ENCODE measurements at places on chromosomes 7 and 10. TPM values are rescaled to one million over a fixed set of nuclear protein-coding genes. Genes with fewer than 3 reads are reported as not detected.

The DPP6 gene
- total RNA-seq = not detected

The MIOS gene
- total RNA-seq = 37.4 TPM

The PLAU gene
- total RNA-seq = 13.4 TPM

DNA sequence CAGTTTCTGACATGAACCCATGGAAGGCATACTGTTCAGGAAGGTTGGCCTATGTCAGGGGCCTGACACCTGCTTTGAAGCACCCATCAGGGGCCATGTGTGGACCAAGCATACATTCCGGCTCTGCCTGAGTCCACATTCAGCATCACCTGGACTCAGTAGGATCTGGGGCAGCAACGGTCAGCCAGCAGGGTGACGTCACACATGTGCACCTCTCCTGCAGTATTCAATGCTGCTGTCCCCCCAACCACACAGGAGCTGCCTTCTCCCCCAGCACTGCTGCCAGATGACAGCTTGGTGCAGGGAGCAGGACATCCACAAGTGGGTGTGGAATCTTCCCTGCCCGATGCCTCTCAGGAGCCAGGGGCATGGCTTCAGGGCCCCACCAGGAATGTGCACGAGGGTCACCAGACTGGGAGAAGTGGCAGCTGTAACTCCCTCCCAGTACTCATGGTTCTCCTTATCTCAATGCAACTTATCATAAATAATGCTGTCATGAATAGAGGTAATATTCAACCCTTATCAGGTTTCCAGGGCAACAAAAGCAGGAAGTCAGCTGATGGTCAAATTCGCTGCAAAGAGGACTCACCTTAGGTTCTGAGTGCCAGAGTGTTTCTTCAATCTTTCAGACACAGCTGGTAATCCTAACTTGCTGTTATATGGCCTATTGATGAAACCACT, 292.9 kb downstream of the PAXIP1 start:
- DNase-seq = no peak

GRCh38 chr7:44384586-44385433, 59.4 kb upstream of the CAMK2B start:
- no peak for DNase-seq

The IL6 gene
- 1.0 TPM for total RNA-seq

DNA sequence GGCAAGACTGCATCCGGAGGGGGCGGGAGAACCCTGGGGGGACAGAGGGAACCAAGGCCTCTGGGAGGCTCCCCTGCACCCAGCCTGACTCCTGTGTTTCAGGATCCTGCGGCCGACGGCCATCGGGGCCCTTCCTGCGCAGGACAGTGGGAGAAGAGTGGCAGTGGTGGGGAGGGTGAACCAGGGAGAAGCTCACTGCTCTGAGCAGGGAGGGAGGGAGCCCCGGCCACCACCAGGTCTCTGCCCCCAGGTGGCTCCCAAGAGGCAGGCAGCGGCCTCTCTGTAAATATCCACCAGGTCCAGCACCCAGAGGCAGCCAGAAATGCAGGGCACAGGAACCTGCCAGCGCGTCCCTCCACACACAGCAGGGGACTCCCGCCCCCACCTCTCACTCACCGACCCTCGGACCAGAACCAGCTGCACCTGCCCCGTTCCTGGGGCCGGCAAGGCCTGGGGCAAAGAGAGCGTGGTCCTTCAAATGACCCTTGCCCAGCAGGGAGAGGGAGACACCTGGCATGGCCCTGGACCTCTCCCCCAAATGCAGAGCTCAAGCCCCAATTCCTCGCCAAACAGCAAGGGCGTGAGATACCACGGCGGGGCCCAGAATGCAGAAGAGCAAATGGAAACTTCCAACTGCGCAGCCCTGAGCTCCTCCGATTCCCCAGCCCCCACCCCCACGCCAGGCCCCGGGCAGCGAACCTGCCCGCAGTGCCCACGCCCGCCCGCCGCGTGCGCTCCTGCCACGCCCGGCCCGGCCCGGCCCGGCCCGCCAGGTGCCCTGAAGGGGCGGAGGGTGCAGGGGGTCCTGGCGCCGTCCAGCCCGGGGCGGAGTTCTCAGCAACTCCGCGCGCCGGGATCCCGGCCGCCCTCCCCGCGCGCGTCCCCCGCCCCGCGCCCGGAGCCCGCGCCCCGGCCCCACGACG, 805 bp downstream of the RASGEF1A start:
- DNase-seq = no peak

DNA sequence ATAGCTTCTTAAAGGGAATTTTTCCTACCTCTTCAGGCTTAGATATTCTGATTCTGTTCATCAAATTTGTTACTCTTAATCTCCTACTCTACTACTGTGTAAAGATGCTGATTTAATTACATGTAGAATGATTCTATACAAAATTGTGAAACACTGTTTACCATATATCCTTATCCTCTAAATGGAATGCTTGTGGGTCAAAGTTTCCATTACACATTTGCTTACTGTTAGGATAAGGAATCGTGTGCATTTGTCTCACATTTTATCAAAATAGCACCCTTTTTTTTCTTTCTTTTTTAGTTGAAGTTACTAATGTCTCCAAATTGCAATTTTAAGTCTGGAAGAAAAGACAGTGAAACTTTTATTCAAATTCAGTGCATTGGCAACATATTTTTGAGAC, 65.3 kb downstream of the TFEC start:
- no peak for DNase-seq

The FAM149B1 gene
- 26.9 TPM for total RNA-seq

DNA sequence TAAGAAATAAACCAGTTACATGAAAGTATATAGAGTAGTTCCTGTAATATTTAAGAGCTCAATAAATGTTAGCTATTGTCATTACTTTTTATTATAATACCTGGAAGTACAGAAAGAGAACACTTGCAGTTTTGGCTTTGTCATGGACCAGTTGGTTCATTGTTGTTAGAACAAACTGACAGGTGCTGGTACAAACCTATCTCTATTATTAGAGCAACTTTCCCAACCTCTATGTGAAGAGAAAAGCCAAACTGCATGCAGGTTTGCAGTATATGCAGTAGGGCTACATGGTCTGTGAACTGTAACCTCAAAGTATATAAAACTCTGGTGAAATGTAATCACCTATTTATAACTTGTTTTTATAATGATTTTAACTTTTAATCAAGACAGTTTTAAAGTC, 20.4 kb downstream of the DNAJC9 start:
- DNase-seq = no peak

- no peak for DNase-seq
Observed at GRCh38 chr7:41869596-41869995, 166.7 kb upstream of the INHBA start.

The CDHR3 gene
- total RNA-seq = 0.51 TPM

The POU6F2 gene
- total RNA-seq = not detected

The ARMC10 gene
- 29.7 TPM for total RNA-seq

GRCh38 chr7:50754684-50755083, 28.0 kb downstream of the GRB10 start:
- DNase-seq = no peak

The DGKI gene
- 3.9 TPM for total RNA-seq

GRCh38 chr10:96344178-96344577, 14.6 kb downstream of the OPALIN start:
- DNase-seq = no peak

GRCh38 chr7:50207251-50207564, 97.3 kb upstream of the IKZF1 start:
- no peak for DNase-seq

The SUGCT gene
- 1.0 TPM for total RNA-seq

The LIMK1 gene
- 32.7 TPM for total RNA-seq

DNA sequence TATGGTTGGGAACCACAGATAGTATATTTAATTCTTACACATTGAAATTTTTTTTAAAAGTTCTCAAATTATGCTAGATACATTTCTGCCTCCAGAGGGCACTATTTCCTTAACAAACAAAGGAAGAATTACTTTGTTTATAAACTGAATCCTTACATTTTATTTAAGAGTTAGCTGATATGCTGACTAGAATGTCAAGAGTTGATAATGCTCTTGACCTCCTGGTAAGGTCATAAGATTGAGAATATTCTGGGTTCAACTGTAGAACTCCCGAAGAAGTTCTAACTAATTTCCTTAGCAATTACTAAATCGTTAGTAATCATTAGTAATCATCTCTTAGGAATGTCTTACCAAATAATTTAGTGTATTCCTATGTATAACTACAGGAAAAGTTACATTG, 95.3 kb upstream of the CYP26C1 start:
- peak; percentile 76 for DNase-seq

GRCh38 chr7:149004405-149005370, 23.6 kb downstream of the PDIA4 start:
- no peak for DNase-seq

GRCh38 chr10:88545359-88545758, 37.8 kb downstream of the RNLS start:
- no peak for DNase-seq

DNA sequence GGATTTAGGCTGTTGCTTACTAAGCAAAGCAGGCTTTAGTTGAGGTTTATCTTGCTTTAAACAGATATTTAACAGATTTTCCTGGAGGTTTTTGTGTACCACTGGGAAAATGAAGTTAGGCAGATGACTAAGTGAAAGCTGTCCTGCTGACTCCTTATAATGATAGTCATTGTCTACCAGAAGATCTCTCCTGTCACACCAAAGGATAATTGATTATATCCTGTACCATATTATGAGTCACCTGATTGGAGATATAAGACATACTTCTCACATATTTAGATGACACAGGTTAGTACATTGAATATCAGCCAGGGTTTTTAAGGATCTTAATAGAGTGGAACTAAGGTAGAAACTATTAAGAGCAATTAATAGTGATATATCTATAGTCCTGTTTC, 68.4 kb downstream of the PTEN start:
- DNase-seq = no peak

- DNase-seq = no peak
Observed at GRCh38 chr7:141841385-141841784, at the start of gene PRSS37. PRSS37 (minus strand) TSS chr7:141841485; CDS start chr7:141841049, 436 bp downstream.

- DNase-seq = peak; percentile 33
Observed at GRCh38 chr10:24958721-24959381, 6.4 kb upstream of the PRTFDC1 start.

- DNase-seq = peak; percentile 50
Observed at GRCh38 chr10:17655567-17656146, 11.7 kb downstream of the STAM start.

- peak; percentile 43 for DNase-seq
Observed at GRCh38 chr7:55073976-55074528, 55.2 kb downstream of the EGFR start.

The LLCFC1 gene
- not detected for total RNA-seq

The IDE gene
- total RNA-seq = 35.4 TPM

Data from dermis blood vessel endothelial cell (primary cell).